ENCODE measurements at places on chromosomes 1 and 21.

- DNase-seq = no peak
Measured at GRCh38 chr1:73953586-73953985, 244.4 kb downstream of the LRRIQ3 start.

GRCh38 chr1:235102993-235103411 is 25.6 kb downstream of the TOMM20 start:
- no peak for DNase-seq

DNA sequence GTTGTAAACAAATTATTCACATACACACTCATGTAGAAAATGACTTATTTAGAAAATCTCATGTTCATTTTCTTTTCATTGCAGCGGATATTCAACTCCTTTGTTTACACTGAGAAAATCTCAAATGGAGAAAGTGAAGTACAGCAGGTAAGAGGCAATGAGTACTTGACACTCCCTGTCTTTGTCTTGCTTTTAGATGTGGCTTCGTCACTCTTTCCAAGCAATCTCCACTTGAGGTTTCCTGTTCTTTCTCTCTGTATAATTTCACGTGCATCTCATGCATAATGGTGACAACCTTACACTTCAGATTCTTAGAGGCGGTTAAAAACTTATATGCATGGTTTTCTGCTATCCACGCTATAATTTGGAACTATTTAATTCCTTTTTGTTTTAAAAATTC is 80.6 kb downstream of the CACHD1 start:
- DNase-seq = no peak

DNA sequence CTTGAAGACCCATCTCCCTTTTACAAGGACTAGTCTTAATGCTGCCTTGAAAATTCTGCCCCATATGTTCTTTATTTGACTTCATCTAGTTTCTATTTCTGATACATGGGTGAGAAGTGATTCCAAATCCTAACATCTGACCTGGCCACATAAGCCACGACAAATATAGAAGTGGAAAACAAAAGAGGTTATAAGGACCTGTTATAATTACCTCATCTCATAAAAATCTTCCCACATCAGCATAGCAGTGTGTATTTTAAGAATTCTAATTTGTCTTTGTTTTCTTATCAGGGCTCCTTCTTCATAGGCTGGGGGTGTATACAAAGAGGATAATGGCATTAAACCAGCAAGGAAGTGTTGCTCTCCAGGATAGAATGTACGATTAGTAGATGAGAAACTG is 1007.4 kb downstream of the TTLL7 start:
- DNase-seq = no peak

GRCh38 chr1:234836776-234837357 is 226.9 kb upstream of the IRF2BP2 start:
- no peak for DNase-seq

GRCh38 chr1:34870395-34870794 is 10.8 kb upstream of the SMIM12 start:
- no peak for DNase-seq

- peak; percentile 84 for DNase-seq
Measured at GRCh38 chr1:230066466-230067404, at the start of gene GALNT2. Gene GALNT2, plus strand, starts transcription at chr1:230067238. Its CDS starts 43 bp downstream, at chr1:230067281.

DNA sequence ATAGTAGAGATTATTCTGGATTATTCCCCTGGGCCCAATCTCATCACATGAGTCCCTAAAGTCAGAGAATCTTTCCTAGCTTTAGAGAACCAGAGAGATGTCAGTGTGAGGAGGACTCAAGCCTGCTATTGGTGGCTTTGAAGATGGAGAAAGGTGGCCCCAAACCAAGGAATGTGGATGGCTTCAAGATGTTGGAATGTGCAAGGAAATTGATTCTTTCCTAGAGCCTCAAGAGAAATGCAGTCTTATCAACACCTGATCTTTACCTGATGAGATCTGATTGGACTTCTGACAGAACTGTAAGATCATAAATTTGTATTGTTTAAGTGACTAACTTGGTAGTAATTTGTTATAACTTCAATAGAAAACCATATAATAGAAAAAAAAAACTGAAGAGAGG is 51.0 kb downstream of the NME7 start:
- DNase-seq = no peak

All from SHP77 (cell line).